ENCODE measurements at places on chromosomes 5 and 9.

GRCh38 chr5:96226941-96227552 is 206.0 kb downstream of the PCSK1 start:
- DNase-seq = peak; percentile 99

- no peak for DNase-seq
Measured at GRCh38 chr5:167696558-167697314, 594.7 kb upstream of the WWC1 start.

DNA sequence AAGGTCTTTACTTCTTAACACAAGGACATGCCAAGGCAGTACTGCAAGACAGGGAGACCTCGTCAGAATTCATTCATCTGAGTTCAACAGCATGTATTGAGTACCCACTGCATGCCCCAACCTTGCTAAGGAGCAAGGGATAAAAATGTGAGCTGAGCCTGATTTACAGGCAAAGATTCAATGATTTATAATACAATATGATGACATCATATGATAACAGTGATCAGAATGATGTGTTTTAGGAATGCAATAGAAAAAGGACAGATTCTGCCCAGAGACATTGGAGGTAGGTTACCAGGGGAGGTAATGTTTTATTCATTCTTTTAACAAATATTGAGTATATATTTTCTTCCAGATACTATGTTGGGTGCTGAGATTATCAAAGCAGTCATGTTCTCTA is 406.6 kb downstream of the ARHGEF28 start:
- no peak for DNase-seq

GRCh38 chr5:132176987-132177386 is 50.7 kb downstream of the P4HA2 start:
- no peak for DNase-seq

DNA sequence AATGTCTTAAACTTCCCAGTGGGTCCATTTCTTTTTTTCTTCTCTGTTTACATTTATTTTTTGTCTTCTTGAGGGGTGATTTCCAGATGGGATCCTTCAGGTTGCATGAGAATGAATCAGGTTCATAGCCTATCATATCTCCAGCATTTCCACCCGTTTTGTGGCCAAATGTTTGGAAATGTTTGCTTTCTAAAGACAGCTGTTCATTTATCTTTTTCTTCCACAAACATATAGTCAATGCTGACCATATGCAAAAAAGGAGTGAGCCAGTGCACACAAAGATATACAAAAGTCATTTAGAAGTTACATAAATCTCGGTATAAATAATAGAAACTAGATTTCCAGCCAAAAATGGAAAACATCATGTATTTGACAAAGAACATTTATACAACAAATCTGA is 71.6 kb upstream of the STC2 start:
- DNase-seq = no peak

DNA sequence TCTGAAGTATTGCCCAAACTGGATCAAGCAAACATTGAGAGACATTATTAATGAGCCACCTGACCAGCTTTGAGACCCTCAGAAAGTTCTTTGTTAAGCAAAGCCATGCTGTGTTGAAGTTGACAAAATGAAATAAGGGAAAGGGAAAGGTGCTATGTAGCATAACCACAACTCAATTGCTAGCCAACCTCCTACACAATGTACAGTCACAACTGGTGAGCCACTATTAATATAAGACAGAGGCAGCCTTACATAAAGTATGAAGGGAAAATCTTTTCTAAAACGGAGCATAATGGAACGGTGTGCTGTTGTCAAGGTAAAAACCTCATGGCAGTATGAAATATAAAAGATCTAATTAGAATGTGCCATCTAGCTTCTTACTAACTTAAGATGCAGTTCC is 375.8 kb upstream of the ST8SIA4 start:
- DNase-seq = no peak

DNA sequence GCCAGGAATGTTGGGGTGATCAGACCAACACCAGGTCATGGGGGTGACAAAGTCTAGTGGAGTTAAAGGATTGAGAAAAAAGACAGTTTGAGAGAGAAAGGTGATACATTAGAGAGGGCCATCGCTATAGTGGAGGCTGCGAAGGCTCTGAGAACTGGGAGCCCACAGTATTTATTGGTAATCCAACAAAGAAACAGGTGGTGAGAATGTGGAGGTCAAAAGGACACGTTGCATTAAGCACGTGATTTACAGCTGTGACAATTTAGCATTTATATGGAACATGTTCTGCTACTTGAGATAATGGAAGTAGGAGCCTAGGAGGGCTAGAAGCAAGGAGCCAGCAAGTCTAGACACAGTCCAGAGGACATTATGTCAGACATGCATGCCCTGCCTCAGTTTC is 2086.5 kb upstream of the C9orf72 start:
- no peak for DNase-seq

- no peak for DNase-seq
Measured at GRCh38 chr5:128020012-128020411, 63.6 kb upstream of the SLC12A2 start.
